ENCODE measurements at places on chromosomes 4 and X. TPM values are rescaled to one million over a fixed set of nuclear protein-coding genes. Genes with fewer than 3 reads are reported as not detected.

Gene DCAF8L1
- total RNA-seq, result not detected

Gene MBNL3
- total RNA-seq, result 2.8 TPM

Gene SATL1
- total RNA-seq, result not detected

Gene BEND2
- total RNA-seq, result not detected

Gene BEX5
- total RNA-seq, result not detected

Gene WAS
- 0.17 TPM for total RNA-seq

Gene ITIH6
- not detected for total RNA-seq

Gene MAGEB17
- not detected for total RNA-seq

Gene ZDHHC9
- 13.6 TPM for total RNA-seq

Gene TLL1
- 0.33 TPM for total RNA-seq

Gene TIMP1
- 460 TPM for total RNA-seq

Gene SEPTIN6
- total RNA-seq, result 5.6 TPM

Gene F8
- 7.9 TPM for total RNA-seq

Gene GLRA2
- not detected for total RNA-seq

Gene CYP4V2
- 27.2 TPM for total RNA-seq

Gene ETDA
- total RNA-seq, result not detected

Gene USP17L26
- total RNA-seq, result not detected

Gene ADH1C
- 0.83 TPM for total RNA-seq

Gene LRBA
- 36.7 TPM for total RNA-seq

Gene TLR7
- not detected for total RNA-seq

Gene MAGEB1
- total RNA-seq, result not detected

Gene POF1B
- total RNA-seq, result not detected

Gene FAT4
- 17.8 TPM for total RNA-seq

Gene GPR101
- not detected for total RNA-seq

Gene SLITRK2
- total RNA-seq, result 0.66 TPM

Gene GPC3
- 45.5 TPM for total RNA-seq

Gene OSTC
- total RNA-seq, result 108 TPM

Gene KLHL4
- 3.5 TPM for total RNA-seq

Gene REELD1
- not detected for total RNA-seq

Gene UGT2B7
- total RNA-seq, result not detected

Gene DRD5
- total RNA-seq, result not detected

Gene MAD2L1
- 2.1 TPM for total RNA-seq

Gene SPP1
- 0.26 TPM for total RNA-seq

Gene CFAP47
- total RNA-seq, result not detected

Gene SPCS3
- 72.3 TPM for total RNA-seq

Gene MND1
- total RNA-seq, result 5.8 TPM

Gene INTS12
- 19.0 TPM for total RNA-seq

Gene PNCK
- total RNA-seq, result 0.26 TPM

Gene DCAF4L1
- 0.17 TPM for total RNA-seq

Gene TCEAL5
- total RNA-seq, result not detected

Gene S100P
- not detected for total RNA-seq

Gene SYTL4
- total RNA-seq, result 4.6 TPM

Measured in fibroblast of lung (primary cell).